ENCODE measurements at places on chromosomes 4 and X.

DNA sequence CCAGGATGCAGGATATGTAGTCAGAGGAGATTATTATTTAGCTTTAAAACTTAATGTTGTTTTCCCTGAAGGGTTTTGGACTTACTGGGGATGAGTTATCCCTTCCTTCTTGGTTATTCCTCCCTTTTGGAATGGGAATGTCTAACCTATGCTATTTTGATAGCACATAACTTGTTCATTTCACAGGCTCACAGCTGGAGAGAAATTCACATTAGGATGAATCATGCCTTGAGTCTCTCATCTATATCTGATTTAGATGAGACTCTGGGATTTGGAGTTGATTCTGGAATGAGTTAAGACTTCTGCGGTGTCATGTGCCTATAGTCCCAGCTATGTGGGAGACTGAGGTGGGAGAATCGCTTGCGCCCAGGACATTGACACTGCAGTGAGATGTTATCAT, 81.1 kb downstream of the ATP11C start:
- DNase-seq: no peak

GRCh38 chrX:39227371-39227770, 426.1 kb downstream of the MID1IP1 start:
- no peak for DNase-seq

DNA sequence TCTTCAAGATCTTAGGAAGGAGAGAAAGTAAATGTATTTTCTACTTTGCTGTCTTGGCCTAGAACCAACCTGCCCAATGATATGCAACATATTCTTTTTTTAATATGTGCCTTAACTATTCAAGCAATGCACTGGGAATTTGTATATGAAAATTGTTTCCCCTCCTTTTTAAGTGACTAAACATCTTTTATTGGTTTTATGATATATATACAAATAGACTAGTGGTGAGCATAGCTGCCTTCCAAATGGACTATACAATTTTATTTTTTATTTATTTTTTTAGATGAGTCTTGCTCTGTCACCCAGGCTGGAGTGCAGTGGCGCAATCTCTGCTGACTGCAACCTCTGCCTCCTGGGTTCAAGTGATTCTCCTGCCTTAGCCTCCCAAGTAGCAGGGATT, 10.3 kb downstream of the NOCT start:
- no peak for DNase-seq

- DNase-seq: no peak
These were observed 4.1 kb upstream of the SOX3 start for GRCh38 chrX:140508958-140509357.

DNA sequence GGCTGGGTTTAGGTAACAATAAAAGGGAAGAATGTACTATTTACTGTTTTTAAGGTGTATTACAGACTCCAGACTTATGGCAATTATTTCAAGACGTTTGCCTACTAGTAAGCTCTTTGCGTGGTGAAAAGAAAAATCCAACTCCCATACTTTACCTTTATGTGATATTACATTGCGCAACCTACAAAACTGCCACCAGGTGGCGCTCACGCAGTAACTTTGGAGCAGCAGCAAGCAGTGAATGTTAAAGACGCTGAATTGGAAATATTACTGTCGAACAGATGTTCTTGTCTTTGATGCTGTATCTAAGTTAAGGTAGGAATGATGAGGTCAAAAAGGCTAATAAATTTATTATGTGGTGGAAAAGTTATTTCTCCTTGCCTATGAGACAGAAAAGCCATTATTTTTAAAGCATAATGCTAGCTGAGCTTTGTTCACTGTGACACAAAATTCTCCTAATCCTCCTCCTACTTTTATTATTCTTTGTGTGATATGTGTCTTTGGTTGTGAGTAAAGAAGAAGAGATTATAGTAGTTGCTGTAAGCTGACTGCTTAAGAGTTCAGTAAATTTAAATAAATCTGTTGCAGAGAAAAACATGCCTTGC, 1099.8 kb upstream of the TENM3 start:
- peak; percentile 30 for DNase-seq

DNA sequence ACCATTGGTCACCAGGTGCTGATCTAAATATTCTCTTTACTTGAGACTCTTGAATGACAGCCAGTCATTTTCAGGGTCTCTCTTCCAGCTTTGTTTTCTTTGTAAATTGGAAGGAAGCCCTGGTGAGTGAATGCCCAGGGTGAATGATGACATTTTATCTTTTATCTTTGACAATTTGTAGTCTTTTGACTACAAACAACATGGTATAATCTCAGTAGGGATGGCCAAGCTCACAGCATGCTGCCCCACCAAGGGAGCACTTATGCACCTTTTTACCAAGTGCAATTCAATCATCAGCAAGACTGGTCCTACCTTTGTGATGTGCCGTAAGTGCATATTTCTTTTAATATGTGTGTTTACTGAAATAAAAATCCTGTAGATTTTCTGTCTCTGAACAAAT, 5.7 kb downstream of the AFM start:
- peak; percentile 26 for DNase-seq

- DNase-seq: no peak
These were observed 35.8 kb downstream of the CLDN22 start for GRCh38 chr4:183284258-183284785.

DNA sequence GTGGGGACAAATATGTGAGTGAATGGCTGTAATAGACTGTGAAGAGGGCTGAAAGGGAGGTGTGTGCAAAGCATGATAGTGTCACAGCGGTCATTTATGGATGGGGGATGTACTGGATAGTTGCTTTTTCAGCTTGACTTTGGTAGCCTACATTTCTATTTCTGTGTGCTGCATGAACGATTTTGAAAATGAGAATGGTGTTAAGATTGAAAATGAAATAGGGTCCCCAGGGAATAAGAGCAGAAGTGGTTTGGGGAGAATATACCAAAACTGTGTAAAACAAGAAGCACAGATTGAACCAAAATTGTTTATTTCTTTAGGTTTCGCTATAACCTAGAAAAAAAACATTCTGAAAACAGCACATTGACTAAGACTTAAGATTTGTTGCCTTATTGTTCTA, 58.8 kb upstream of the CLNK start:
- DNase-seq: no peak

GRCh38 chr4:165331823-165332222, 4.4 kb downstream of the MSMO1 start:
- no peak for DNase-seq

DNA sequence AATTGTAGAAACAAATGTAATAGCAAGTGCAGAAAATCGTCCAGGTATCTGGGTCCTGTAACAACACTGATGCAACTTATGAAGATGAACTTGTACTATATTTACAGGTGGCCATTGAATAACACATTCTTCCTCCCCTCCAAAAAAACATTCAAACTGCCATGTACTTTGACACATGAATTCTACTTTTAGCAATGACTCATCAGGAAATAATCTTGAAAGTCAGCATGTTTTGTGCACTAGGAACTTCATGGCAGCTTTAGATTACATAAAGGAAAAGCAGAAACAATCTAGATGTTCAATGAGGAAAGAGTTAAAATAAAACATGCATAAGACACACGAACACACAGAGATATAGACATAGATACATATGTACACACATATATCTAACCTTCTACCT, 2.5 kb downstream of the PABPC1L2A start:
- no peak for DNase-seq

Measured in NCI-H2081 treated with DMSO at 0.1 percent for 48 hours (cell line).